ENCODE measurements at places on chromosomes 7 and 10.

DNA sequence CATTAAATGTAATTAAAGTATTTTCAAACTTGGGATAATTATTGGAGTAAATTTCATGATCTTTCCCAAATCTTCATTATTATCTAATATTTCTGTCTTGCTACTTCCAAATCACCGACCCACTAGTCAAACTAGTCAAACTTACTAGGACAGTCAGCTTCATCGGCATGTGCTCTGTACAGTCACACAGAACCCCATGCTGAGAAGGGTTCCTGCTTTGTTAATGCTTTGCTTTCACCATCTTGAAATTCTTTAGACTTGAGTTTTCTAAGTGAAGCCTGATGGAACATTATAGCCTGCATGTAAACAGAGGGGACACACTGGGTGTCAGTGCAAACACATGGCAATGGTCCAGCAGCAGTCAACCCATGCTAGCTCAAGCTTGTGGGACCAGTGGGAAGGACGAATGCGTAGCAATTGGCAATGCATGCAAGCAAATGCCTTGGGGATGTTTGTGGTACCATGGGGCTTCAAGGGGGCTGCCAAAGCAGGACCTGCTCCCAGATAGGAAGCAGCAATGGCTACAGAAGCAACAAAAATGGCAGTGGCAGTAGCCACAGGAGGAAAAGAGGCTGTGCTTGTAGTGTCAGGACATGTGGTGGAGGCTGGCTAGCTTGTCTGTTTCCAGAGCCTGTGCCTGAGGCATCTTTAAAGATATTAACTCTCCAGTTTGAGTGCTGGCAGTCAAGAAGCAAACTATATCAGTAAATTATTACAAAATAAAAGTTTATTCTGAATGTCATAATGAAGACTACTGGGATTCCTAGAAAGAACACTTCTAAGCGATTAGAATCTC is 441.1 kb upstream of the SEMA3D start:
- DNase-seq: no peak

DNA sequence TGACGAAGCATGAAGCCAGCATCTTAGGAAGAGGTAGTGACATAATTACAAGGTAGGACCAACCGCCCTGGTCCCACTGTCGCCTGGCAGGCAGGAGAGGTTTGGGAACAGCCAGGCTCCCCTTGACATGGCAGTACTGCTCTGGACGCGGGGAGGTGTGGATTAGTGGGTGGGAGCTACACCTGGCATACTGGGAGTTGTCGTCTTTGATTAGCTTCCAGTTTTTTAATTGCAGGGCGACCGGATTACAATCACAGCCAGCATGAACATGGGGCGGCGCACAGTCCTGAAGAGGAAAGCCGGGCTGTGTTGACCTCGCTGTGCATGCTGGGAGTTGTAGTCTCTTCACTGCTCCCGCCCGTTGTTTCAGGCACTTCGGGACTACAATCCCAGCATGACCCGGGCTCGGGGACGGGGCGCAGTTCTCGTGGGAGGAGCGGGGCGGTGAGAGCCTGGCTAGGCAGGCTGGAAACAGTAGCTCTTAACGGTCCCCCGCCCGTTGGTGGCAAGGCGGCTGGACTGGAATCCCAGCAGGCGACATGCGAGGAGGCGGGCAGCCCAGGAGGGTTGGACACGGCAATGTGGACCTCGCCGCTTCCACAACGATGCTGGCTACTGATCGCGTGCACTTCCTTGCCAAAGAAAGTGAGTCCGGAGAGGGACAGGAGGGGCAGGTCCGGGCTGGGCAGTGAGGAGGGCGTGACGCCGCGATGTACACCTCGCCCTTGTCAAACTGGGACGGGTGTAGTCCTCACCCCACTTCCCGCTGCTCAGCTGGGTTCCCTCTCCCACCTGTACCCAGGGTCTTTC is 98.0 kb upstream of the ZNF722 start:
- peak; percentile 95 for DNase-seq

GRCh38 chr7:75979759-75980429 is 14.5 kb downstream of the TMEM120A start:
- no peak for DNase-seq

GRCh38 chr7:463362-463781 is 56.3 kb downstream of the PDGFA start:
- DNase-seq: peak; percentile 26

GRCh38 chr7:50709151-50709550 is 73.5 kb downstream of the GRB10 start:
- DNase-seq: no peak

DNA sequence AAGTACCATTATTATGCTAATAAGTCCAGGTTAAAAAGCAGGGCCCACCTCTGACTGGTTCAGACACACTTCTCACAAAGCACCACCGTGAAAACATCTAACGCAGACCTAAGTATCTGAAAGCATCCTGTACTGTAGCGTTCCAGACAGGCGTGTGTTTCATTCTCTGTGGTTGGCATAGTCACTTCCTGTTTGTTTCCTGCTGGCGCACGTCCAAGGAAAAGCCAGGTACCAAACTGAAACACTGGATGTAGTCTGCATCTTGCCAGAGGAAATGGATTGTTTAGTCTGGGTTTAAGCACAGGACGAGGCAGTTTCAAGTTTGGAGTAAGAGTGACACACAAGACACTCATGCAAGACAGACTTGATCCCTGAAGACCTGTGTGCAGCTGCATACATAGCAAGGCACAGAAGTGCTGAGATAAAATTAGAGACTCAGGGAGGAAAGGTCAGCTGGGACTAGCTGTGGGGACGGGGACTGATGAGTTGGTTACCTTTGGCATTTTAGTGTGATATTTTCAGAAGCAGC is 23.3 kb downstream of the BPGM start:
- peak; percentile 64 for DNase-seq

GRCh38 chr10:124680675-124681074 is 63.5 kb downstream of the FAM53B start:
- peak; percentile 80 for DNase-seq

GRCh38 chr7:135200821-135201331 is 10.4 kb downstream of the WDR91 start:
- no peak for DNase-seq

DNA sequence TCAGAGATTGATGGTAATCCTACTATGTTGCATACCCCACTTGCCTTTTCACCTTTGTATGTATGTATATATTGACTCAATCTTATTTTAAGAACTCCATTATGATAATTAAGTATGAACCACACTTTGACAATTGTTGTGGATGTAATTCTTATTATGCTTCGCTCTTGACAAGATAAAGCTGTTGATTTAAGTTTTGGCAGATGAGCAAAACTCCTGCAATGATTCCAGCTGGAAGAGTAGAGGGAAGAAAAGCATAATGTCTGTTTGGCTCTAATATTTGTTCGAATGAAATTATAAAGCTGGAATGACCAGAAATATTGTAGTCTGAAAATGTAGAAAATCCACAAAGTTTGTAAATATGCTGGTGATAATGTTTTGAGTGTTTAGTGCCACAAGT is 83.8 kb upstream of the AKR1E2 start:
- DNase-seq: no peak

DNA sequence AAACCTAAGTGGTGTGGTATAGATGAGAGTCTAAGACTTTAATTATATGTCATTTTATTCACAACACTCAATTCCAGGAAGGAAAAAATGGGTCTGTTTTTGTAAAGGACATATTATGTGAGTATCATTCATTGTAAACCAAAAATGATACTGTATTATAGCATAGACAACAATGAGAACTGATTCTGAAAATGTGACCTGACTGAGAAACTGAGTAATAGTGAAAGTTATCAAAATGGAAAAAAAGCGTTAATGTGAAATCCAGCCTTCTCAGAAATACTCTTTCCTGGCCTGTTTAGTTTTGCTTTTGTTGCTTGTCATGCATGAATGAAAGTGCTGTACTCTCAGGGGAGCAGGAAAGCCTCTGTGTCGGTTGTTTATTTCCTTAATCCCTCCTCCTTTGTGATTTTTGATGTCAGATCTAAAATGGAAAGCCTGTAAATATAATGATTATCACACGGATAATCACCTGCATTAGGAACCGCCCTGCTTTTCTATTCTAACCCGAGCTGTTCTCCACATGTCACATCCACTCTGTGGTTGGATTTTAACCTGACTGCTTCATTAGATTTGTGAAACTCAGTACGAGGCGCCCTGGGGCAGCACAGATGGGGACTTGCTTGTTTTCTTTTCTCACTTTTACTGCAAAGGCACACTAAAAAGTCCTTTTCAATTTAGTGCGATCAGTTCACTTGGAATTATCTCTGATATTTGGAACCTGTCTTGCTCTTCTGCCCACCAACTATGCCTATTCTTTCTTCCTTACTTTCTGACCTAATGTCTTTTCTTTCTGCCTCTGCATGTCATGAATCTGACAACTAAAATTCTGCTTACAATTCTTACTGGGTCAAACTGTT is 240.9 kb upstream of the KAT6B start:
- no peak for DNase-seq

DNA sequence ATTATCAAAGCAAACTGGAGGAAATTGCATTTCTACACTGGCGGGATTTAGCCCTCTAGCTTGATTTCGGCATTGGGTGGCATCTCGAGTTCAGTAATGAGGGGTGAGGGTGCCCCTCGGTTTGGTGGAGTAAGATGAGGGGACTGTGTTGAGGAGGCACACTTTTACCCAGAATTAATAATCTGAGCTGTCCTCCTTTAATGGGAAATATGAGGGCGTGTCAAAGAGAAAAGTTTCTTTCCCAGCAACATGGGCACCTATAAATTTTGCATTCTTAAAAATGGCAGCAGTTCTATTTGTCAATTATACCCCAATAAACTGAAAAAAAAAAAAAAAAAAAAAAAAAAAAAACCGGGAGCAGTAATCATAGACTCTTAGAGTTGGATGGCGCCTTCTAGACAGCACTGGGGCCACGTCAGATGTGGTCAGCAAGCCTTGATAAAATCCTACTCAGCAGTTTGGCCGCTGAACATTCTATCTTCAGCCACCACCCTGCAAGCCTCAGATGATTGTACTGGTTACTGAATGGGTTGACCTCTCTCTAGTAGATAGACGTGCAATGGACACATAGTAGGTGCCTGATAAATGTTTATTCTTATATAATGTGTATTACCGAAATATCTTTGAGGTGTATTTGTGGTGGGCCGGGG is 931 bp downstream of the PAPSS2 start:
- DNase-seq: no peak

GRCh38 chr10:101219139-101219945 is 9.9 kb downstream of the LBX1 start:
- DNase-seq: no peak

GRCh38 chr7:98911916-98912315 is 33.6 kb downstream of the TRRAP start:
- DNase-seq: no peak

DNA sequence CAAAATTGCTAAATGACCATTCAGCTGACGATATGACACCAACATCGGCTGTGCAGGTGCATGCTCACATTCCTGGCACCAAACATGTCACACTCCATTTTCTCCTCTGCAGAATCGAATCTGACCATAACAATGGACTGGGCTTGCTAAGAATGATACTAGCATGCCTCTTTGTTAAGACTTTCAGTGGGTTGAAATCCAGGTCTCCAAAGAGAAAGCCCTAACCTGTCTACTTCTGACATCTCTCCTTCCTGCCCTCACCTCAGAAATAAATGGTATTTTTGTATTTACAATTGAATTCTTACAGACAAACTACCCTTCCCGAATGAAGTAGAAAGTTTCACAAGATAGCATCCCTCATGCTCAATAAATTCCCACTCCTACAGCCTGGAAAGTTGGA is 373.9 kb downstream of the KCNMA1 start:
- DNase-seq: no peak

DNA sequence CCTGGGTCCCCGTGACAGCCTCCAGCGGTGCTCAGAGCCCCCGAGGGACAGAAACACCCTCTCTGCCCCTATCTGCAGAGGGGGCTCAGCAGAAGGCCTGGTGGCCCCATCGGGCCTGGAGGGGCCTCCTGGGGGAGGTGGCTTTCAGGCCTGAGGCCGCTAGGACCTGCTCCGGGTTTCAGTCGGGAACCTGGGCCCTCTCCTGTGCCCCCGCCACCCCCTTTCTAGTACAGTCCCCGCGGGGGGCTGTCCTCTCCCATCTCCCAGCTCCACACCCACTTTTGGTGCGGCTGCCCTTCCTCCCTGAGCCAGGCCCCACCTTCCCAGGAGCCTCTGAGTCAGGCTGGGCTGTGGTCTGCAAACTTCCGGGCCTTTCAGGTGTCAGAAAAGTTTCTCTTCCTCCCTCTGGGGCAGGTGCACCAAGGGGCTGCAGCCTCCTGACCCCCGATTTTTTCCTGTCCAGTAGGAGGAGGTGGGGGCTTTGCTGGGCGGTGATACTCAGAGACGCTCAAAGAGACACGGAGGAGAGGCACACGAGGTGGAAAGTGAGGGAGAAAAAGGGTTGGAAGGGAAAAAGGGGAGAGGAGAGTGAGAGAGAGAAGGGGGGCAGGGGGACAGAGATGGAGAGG is 692 bp downstream of the CARD11 start:
- DNase-seq: no peak

GRCh38 chr10:48774416-48775205 is 89.9 kb downstream of the WDFY4 start:
- no peak for DNase-seq

GRCh38 chr7:30796105-30796869 is 25.1 kb downstream of the MINDY4 start:
- no peak for DNase-seq

- DNase-seq: no peak
Measured at GRCh38 chr10:93701866-93702209, 554 bp downstream of the FRA10AC1 start.

Measured in lower lobe of right lung (tissue), 2 donors.